ENCODE measurements at places on chromosomes 11 and 22. TPM values are rescaled to one million over a fixed set of nuclear protein-coding genes. Genes with fewer than 3 reads are reported as not detected.

Gene SYT13
- total RNA-seq: 18.1 TPM

Gene MS4A4A
- 23.9 TPM for total RNA-seq

Gene SHISA8
- not detected for total RNA-seq

Gene OR56B1
- not detected for total RNA-seq

Gene RPS19BP1
- 45.5 TPM for total RNA-seq

Gene TRIM29
- total RNA-seq: 57.8 TPM

Gene ACCS
- total RNA-seq: 71.1 TPM

Gene MMP12
- total RNA-seq: not detected

Gene TUB
- total RNA-seq: 12.1 TPM

Gene PDGFD
- 41.5 TPM for total RNA-seq

Data from stomach (tissue), 19 donors.